ENCODE measurements at places on chromosomes 2 and 18. TPM values are rescaled to one million over a fixed set of nuclear protein-coding genes. Genes with fewer than 3 reads are reported as not detected.

GRCh38 chr18:44473394-44474066 is 207.2 kb upstream of the SETBP1 start:
- H3K27me3 ChIP-seq = no peaks in the 10 kb centered on the region
- no peak overlapping the region for H3K4me3 ChIP-seq
- no peak for DNase-seq
- no peaks in the 10 kb centered on the region for H3K36me3 ChIP-seq
- H3K27ac ChIP-seq = no peak overlapping the region

The ARID5A gene
- total RNA-seq = 29.0 TPM

GRCh38 chr18:9101730-9102507 is 580 bp upstream of the NDUFV2 start:
- H3K27me3 ChIP-seq = no peaks in the 10 kb centered on the region
- peak; percentile 80 for DNase-seq
- peaks cover 2% of the 10 kb centered on the region for H3K36me3 ChIP-seq
- peak overlapping the region; percentile 95 for H3K27ac ChIP-seq
- peaks cover 43% of the 10 kb centered on the region for H3K4me1 ChIP-seq

DNA sequence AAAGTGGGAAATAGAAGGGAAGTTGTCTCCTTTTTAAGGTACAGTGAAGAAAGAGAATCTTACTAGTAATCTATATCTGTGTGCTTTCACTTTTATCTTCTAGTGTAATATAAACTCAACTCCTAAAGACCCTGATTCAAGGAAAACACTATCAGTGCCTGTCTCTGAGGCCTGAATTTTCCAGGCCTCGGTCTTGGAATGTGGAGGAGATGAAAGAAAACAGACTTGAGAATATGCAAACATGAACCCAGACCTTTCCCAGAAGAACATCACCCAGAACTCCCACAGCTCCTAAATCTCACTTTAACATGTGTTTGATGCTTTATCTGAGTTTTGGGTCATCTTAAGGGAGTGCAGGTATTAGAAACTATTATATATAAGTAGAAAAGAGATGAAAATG is 51.8 kb downstream of the EPB41L5 start:
- H3K4me1 ChIP-seq = no peaks in the 10 kb centered on the region
- no peak for DNase-seq
- H3K27me3 ChIP-seq = no peaks in the 10 kb centered on the region

DNA sequence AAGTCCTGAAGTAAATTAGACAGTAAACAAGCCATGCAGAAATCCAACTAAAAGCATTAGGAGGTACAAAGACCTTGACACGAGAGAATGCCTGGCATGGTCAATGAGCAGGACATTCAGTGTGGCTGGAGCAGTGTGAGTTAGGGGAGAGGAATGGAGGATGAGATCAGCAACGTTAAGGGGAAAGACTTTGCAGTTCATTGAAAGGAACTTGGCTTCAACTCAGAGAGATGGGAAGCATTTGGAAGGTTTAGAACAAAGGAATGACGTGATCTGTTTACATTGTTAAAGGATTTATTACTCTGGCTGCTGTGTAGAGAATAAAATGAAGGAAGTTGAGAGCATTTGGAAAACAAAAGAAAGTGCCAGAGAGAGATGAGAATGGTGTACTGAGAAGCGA is 621.3 kb downstream of the XIRP2 start:
- H3K4me1 ChIP-seq = peaks cover 19% of the 10 kb centered on the region
- no peaks in the 10 kb centered on the region for H3K27me3 ChIP-seq

GRCh38 chr18:24633121-24633520 is 172.7 kb downstream of the HRH4 start:
- peaks cover 2% of the 10 kb centered on the region for H3K27me3 ChIP-seq
- H3K36me3 ChIP-seq = no peaks in the 10 kb centered on the region
- no peaks in the 10 kb centered on the region for H3K4me1 ChIP-seq
- no peak for DNase-seq
- H3K4me3 ChIP-seq = no peak overlapping the region

- H3K4me1 ChIP-seq = peaks cover 22% of the 10 kb centered on the region
- DNase-seq = no peak
- H3K36me3 ChIP-seq = no peaks in the 10 kb centered on the region
- no peak overlapping the region for H3K4me3 ChIP-seq
These were observed 67.4 kb downstream of the NAB1 start for GRCh38 chr2:190716176-190716807.

DNA sequence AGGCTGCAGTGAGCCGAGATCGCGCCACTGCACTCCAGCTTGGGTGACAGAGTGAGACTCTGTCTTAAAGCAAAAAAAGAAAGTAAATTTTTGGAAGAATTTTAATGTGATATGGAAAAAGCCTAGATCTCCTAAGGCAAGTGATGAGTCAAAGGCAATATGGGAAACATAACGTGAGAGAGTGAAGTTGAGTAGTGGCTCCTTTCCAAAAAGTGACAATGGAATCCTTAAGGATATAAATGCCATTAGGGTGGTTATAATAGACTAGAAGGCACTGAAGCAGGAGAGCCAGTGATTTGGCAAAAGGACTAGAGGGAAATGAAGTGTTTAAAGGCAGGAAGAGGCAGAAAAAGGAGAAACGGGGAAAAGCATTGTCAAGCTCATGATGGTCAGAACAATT is 25.6 kb downstream of the ARHGAP28 start:
- H3K27me3 ChIP-seq = no peaks in the 10 kb centered on the region
- no peaks in the 10 kb centered on the region for H3K36me3 ChIP-seq
- peak; percentile 74 for DNase-seq
- H3K4me3 ChIP-seq = no peak overlapping the region

- H3K4me1 ChIP-seq = peaks cover 8% of the 10 kb centered on the region
- peak; percentile 80 for DNase-seq
- H3K27ac ChIP-seq = no peak overlapping the region
- no peaks in the 10 kb centered on the region for H3K27me3 ChIP-seq
- H3K36me3 ChIP-seq = no peaks in the 10 kb centered on the region
These were observed 222.2 kb downstream of the C1D start for GRCh38 chr2:67840460-67841068.

DNA sequence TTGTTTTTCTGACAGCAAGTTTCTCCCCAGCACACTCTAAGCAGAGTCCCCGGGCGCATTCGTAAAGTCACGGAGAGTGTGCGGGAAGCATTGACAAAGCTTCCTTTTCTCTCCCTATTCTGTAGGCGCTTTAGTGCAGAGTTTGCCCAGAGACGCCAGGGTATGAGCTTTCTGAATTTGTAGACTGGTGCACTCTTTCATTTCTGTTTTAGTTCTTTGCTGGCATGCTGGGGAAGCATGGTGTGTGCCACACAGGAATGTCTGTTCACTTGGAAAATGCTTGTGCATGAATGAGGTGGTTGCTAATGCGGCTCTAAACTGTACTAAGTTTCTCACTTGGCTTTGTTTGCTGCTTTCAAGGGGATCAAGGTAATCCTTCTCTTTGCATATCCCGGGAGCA is 102.6 kb downstream of the RTN4 start:
- H3K36me3 ChIP-seq = no peaks in the 10 kb centered on the region
- H3K27me3 ChIP-seq = peaks cover 3% of the 10 kb centered on the region
- peaks cover 2% of the 10 kb centered on the region for H3K4me1 ChIP-seq
- no peak overlapping the region for H3K27ac ChIP-seq

DNA sequence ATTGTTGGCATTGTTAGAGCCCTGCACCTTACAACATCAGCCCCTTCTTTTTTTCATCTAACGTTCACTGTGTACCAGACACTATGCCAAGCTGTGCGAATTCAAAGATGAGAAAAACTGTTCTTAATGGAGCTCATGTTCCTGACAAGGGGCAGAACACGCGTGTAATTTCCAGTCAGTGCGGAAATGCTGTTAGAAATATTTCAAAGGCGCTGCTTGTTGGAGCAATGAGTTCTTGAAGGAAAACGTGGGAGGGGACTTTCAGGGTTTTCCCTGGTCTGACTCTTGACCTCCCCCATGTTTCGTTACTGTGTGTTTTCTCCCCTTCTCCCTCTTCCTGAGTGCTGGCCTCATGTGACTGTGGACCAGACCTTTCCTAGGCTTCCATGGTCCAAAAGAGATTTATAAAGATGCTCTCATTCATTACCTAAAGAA is 1.5 kb downstream of the MTHFD2 start:
- H3K27me3 ChIP-seq = no peaks in the 10 kb centered on the region
- H3K27ac ChIP-seq = peak overlapping the region; percentile 32
- H3K4me3 ChIP-seq = peak overlapping the region; percentile 76
- H3K36me3 ChIP-seq = no peaks in the 10 kb centered on the region

- H3K27ac ChIP-seq = peak within 1 kb of the TSS; percentile 91
- H3K4me1 ChIP-seq = peaks cover 9% of the 10 kb centered on the region
- no peaks in the 10 kb centered on the region for H3K36me3 ChIP-seq
- DNase-seq = peak; percentile 91
These were observed at the start of gene RBM43 for GRCh38 chr2:151261231-151261976. Gene RBM43, minus strand, starts transcription at chr2:151261863. Its CDS starts 136 bp downstream, at chr2:151261727.

- no peak overlapping the region for H3K4me3 ChIP-seq
- peaks cover 14% of the 10 kb centered on the region for H3K27me3 ChIP-seq
- no peak overlapping the region for H3K27ac ChIP-seq
- no peaks in the 10 kb centered on the region for H3K4me1 ChIP-seq
- H3K36me3 ChIP-seq = no peaks in the 10 kb centered on the region
These were observed 7.8 kb upstream of the POMC start for GRCh38 chr2:25176138-25176537.

The CAPN14 gene
- 0.23 TPM for total RNA-seq

DNA sequence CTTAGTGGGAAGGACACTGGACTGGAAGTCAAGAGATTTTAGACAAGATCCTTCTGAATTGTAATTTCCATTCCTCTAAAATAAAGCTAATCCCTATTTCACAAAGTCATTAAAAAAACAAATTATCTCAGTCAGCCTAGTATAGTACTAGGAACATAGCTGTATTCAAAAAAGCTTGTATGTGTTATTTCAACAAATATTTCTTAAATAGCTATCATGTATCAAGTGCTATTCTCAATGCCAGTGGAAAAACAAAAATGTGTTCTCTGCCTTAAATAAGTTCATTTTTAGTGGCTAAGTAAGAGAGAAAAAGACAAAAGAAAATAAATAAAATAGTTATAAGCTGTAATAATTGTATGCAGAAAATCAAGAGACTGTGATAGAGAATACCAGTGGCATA is 541.8 kb upstream of the CDH2 start:
- no peak overlapping the region for H3K27ac ChIP-seq
- H3K4me3 ChIP-seq = no peak overlapping the region
- H3K36me3 ChIP-seq = no peaks in the 10 kb centered on the region
- DNase-seq = no peak
- peaks cover 9% of the 10 kb centered on the region for H3K4me1 ChIP-seq

GRCh38 chr2:62340994-62341484 is 145.1 kb downstream of the B3GNT2 start:
- no peaks in the 10 kb centered on the region for H3K27me3 ChIP-seq
- DNase-seq = no peak
- no peaks in the 10 kb centered on the region for H3K4me1 ChIP-seq

DNA sequence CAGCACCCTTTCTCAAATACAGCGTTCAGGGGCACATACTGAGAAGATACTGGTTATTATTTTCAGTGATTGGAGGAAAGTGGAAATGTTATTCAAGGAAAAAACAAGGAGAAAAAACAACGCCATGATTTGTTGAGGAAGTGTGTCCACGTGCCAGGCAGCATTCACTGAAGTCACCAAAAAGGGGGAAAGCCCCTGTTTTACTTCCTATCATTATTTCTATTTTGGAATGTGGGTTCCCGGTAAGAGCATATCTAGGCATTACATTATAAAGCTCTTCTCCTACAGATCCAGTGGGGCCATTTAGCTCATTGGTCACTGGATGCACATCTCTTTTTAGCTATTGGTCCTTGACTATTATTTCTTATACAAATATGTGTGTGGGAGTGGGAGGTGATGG is 518.7 kb downstream of the TXNL1 start:
- H3K36me3 ChIP-seq = no peaks in the 10 kb centered on the region
- H3K4me3 ChIP-seq = no peak overlapping the region
- DNase-seq = no peak
- peaks cover 6% of the 10 kb centered on the region for H3K4me1 ChIP-seq

The PRKAG3 gene
- total RNA-seq = not detected

The FSIP2 gene
- total RNA-seq = 0.16 TPM

DNA sequence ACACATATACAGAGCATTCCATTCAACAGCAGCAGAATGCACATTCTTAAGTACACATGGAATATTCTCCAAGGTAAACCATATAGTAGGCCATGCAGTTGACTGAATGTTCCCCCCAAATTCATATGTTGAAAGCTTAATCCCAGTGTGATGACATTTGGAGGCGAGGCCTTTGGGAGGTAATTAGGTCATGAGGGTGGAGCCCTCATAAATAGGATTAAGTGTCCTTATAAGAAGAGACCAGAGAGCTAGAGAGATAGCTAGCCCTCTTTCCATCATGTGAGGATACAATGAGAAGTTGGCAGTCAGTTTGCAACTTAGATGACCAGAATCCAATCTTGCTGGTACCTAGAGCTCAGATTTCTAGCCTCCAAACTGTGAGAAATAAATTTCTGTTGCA is 27.6 kb downstream of the TMEM185B start:
- H3K27ac ChIP-seq = no peak overlapping the region
- H3K36me3 ChIP-seq = no peaks in the 10 kb centered on the region
- peaks cover 5% of the 10 kb centered on the region for H3K27me3 ChIP-seq
- DNase-seq = no peak

- H3K27me3 ChIP-seq = no peaks in the 10 kb centered on the region
- H3K36me3 ChIP-seq = peaks cover 56% of the 10 kb centered on the region
- H3K27ac ChIP-seq = peak overlapping the region; percentile 14
- H3K4me3 ChIP-seq = no peak overlapping the region
These were observed 25.5 kb downstream of the ITPRID2 start for GRCh38 chr2:181916726-181917718.

DNA sequence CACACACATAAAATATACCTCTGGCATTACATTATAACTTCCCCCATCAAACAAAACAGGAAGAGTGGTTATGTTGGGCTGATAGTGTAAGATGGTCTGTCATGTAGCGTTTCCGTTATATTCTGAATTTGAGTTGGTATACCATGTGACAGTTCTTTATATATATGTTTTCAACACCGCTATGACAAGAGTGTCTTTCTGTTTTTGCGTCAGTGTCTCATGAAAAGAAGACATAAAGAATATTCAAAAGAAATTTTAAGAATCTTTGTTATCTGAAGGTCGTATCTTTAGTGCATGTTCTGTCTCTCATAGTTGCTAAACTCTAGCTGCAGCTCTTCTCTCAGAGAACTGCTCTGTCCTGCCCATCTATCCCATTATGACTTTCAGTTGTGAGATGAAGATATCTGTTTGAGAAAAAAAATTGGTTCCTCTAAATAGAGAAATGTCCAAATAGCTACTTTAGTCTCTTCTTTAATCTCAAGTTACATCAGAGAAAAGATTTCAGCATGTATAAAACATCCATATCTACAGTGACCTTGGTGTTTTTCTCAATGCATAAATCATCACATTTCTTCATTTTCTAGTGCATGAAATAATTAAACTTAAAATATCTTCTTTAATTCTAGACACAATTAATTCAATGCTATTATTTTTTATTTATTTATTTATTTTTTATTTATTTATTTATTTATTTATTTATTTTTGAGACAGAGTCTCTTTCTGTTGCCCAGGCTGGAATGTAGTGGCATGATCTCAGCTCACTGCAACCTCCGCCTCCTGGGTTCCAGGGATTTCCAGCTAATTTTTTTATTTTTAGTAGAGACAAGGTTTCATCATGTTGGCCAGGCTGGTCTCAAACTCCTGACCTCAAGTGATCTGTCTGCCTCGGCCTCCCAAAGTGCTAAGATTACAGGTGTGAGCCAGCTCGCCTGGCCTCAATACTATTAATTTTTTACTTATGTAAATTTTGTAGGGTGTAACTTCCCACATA is 24.3 kb upstream of the PSME4 start:
- no peak overlapping the region for H3K27ac ChIP-seq
- no peaks in the 10 kb centered on the region for H3K4me1 ChIP-seq
- no peaks in the 10 kb centered on the region for H3K36me3 ChIP-seq
- H3K27me3 ChIP-seq = no peaks in the 10 kb centered on the region
- no peak overlapping the region for H3K4me3 ChIP-seq

Measured in endothelial cell of umbilical vein (primary cell).